ENCODE measurements at places on chromosomes 3 and 15.

DNA sequence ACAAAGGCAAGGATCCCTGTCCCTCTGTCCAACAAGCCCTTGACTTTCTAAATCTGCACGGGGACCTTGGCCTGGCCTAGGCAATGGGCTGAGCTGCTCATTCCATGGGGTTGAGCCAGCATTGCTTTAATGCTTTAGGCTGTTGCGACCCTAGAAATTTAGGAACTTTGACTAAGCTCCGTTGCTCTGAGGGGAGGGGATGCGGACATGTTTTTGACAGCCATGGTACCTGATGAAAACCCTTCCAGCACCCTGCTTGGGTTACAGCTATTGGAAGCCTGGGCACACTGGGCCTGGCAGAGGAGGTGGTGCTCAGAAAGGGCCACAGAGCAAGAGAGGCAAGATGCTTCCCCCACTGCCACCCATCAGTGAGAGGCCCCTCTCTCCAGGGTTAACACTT, 37.1 kb downstream of the SYNM start:
- DNase-seq: no peak

DNA sequence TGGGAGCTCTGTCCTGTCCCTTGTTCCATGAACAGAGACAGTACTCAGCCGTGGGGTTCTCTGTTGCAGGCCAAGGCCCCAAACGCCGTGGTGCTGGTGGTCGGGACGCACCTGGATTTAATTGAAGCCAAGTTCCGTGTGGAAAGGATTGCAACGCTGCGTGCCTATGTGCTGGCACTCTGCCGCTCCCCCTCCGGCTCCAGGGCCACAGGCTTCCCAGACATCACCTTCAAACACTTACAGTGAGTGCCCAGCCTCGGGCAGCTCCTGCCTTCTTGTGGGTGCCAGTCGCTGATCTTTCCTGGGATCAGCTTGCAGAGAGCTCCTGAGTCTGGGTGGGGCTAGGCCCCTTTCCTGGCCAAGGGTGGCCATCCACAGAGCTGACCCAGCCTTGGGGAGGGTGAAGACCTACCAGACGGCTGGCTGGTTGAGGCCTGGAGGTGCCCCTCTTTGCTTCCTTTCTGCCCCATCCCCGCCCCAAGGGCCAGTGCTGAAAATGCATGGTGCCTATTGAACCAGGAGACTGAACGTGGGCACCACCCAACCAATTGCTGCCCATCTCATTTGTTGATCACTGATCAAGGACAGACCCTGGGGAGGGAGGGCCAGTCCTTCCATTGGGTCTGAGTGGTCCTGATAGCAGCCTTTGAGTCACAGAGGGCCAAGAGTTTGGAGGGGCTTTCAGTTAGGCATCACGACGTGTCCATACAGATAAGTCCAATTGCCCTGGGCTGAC, 106.9 kb downstream of the LRRK1 start:
- no peak for DNase-seq

DNA sequence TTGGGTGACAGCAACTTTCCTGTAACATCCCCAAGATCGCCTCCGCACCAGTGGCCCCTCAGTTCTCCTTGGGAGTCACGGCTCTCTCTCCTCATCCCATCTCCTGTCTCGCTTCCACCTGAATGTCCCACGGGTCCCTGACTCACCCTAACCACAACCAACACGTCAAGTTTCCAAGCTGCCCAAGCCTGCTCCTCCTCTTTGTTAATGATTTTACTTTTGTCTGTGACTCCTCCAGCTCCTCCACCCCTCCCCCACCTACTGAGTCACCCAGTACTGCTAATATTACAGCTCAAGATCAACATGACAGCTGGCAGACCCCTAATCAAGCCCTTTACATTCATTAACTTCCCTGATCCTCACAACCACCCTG, 39.3 kb downstream of the BDH1 start:
- no peak for DNase-seq

DNA sequence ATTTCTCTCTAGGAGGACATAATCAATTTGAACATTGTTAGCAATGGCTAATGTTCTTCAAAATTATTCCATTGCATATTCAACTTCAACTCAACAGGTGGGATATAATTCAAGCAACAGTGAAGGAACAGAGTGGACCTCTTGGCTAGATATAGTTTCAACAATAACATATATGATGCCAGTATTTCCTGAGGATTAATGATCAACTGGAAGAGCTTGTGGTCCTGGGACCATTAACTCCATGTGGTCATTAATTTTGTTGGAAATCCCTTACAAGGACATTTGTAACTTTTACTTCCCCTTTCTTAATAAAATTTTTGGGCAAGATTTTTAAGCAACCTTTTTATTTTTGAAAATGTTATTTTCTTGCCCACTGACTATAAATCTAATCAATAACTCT, 54.3 kb upstream of the ROBO2 start:
- DNase-seq: no peak

GRCh38 chr3:107488942-107489341, 33.8 kb upstream of the BBX start:
- no peak for DNase-seq

GRCh38 chr15:47296881-47297280, 420.4 kb upstream of the SEMA6D start:
- DNase-seq: no peak

- no peak for DNase-seq
Measured at GRCh38 chr3:188830893-188831292, 340.9 kb upstream of the TPRG1 start.

GRCh38 chr3:159817571-159817970, 171.1 kb upstream of the IL12A start:
- no peak for DNase-seq

- no peak for DNase-seq
Measured at GRCh38 chr15:84904419-84904818, 20.0 kb downstream of the SLC28A1 start.
